Panc1 (cell line): ENCODE measurements at places on chromosomes 2 and 18.

- no peak for DNase-seq
Measured at GRCh38 chr2:191012845-191013681, 908 bp downstream of the STAT1 start.

GRCh38 chr2:172864182-172864581 lies 128.5 kb downstream of the RAPGEF4 start:
- peak; percentile 24 for DNase-seq

GRCh38 chr2:100482741-100483140 lies 12.5 kb downstream of the NMS start:
- peak; percentile 2 for DNase-seq

- no peak for DNase-seq
Measured at GRCh38 chr2:142307086-142307485, 176.3 kb upstream of the LRP1B start.

DNA sequence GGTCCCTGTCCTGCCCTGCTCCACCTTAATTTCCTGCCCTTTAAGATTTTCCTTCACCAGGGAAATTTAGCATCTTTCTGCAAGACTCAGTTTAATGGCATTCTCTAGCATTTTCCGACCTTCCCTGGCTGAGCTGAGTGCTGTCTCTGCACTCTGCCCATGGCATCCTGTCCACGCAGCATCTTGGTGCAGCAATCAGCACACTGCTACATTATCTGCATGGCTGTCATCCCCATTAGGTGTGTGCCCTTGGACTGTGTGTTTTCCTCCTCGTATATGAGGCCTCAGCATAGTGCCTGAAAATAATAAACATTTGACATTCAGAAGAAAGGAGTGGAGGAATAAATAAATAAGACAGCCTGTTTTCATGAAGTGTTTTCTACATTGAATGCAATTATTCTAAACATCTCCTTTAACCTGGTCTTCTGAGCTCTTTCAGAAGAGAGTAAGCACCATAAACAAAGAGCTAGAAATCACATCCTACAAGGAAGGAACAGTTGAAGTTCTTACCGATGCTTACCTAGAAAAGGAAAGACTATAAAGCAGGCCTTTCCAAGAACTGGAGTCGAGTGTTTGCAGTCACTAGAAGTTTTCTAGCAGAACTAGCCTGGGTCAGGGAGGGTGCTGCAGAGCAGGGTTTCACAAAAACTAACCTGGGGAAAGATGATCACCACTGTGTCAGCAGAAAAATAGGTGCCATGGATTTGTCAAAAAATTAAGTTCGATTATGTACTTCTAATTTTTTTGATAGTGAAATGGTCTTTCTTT lies 131.4 kb upstream of the ITGB6 start:
- DNase-seq: no peak

- no peak for DNase-seq
Measured at GRCh38 chr18:49119401-49119800, 168.6 kb upstream of the SMAD7 start.

DNA sequence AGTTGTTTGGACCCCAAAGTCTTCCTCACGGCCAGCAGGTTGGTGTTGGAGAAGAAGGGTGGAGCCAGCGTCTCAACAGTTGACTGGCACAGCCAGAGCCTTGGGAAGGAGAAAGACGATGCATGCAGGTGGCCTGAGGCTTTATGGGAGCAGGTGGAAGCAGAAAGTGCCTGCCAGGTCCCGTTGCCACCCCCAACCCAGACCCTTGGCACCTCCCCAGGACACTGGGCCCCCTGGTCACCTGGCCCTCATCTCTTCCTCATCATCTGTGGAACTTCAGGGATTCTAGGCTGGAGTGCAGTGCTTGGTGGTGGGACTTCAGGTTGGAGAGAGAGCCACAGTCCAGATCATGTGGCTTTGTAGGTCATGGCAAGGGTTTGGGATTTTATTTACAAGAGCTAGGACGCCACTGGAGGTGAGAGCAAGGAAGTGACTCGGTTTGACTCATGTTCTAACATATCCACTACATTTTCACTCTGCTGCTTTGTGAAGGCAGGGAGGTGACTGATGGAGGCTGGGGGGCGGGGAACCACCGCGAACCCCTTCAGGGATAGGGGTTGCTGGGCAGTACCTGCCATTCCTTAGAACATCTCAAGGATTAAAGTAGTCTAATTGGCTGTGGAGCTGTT lies 62.5 kb upstream of the B3GNT7 start:
- DNase-seq: no peak

DNA sequence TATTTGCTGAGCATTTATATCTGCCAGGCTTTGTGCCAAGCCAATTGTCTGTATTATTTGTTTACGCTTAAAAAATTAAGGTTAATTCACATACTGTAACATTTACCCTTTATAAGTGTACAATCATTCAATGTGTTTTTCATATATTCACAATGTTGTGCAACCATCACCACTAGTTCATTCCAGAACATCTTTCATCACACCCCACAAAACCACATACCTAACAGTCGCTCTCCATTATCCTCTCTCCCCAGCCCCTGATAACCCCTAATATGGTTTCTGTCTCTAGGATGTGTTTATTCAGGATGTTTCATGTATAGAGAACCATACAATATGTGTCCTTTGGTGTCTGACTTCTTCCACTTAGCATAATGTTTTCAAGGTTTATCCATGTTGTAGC lies 234.1 kb downstream of the INSIG2 start:
- no peak for DNase-seq

DNA sequence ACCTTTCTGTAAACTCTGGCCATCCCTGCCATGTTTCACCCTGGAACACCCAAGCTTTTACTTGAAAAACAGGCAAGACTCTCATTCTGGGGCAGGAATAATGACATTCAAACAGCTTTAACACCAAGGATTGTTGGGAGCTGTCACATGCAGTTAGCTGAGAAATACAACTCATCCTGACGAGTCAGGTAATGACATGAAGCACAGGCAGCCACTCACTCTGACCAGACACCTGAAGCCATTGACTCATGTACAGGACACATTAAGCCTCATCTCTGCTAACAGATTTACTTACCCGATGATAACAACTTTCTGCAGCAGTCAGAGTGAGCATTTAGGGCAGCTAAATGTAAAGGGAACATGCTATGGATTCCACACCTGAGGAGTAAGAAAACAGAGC lies 163.1 kb upstream of the PGAP1 start:
- no peak for DNase-seq

DNA sequence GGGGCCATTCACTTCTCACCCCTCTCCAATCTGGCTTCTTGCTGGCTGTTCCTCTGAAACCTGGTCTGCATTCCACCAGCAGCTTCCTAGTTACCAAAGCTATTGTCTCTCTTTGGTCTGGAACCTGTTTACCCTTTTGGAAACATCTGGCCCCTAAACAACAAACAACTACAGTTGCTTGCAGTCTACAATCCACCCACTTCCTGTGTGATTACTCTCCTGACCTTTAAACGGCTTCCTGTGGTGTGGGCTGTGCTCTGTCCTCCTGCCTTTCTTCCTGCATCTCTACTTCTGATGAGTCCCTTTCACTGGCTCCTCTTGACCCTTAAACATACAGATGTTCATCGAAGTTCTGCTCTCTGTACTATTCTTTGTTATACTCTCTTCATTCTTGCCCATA lies 303.8 kb downstream of the TDRD15 start:
- DNase-seq: no peak

- DNase-seq: no peak
Measured at GRCh38 chr2:8926356-8926755, 77.1 kb downstream of the MBOAT2 start.

GRCh38 chr2:18440141-18440661 lies 120.3 kb downstream of the RDH14 start:
- no peak for DNase-seq
